Suppressor macrophage treated with lipopolysaccharide for 1 hour (primary cell): ENCODE measurements at places on chromosomes 11 and 22.

GRCh38 chr11:116072601-116073410, 568.6 kb upstream of the CADM1 start:
- DNase-seq, result peak; percentile 19

GRCh38 chr11:119685111-119685746, 43.8 kb downstream of the NECTIN1 start:
- no peak for DNase-seq

DNA sequence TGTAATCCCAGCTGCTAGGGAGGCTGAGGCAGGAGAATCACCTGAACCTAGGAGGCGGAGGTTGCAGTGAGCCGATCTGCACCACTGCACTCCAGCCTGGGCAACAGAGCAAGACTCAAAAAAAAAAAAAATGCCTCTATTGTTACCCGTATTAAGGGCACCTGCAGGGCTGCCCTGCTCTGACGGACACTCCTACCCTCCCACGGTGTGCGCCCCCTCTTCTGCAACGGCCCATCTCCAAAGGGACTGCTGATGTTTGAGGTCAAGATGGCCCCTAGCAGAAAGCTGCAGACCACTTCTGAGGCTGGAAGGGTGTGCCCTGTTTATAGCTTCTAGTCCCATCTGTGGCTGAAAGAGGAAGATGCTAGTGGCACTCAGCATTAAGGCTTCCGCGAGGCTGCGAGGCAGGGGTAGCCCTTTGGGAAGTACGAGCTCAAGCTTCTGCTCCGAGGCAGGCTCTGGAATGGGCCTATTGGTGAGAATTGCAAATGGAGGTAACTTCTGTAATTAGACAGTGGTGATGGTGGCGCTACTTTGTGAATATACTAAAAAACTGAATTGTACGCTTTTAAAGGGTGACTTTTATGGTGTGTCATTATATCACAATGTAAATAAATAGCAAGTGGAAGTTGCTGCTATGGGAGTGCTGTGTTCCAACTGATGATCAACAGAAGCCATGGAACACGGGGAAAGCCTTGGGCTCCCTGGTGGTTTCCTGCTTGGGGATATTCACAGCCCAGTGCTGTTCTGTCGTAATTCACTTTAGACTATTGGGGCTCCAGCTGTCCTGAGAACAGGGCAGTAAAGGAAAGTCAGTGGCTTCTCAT, 24.3 kb downstream of the ARFGAP2 start:
- DNase-seq, result no peak

DNA sequence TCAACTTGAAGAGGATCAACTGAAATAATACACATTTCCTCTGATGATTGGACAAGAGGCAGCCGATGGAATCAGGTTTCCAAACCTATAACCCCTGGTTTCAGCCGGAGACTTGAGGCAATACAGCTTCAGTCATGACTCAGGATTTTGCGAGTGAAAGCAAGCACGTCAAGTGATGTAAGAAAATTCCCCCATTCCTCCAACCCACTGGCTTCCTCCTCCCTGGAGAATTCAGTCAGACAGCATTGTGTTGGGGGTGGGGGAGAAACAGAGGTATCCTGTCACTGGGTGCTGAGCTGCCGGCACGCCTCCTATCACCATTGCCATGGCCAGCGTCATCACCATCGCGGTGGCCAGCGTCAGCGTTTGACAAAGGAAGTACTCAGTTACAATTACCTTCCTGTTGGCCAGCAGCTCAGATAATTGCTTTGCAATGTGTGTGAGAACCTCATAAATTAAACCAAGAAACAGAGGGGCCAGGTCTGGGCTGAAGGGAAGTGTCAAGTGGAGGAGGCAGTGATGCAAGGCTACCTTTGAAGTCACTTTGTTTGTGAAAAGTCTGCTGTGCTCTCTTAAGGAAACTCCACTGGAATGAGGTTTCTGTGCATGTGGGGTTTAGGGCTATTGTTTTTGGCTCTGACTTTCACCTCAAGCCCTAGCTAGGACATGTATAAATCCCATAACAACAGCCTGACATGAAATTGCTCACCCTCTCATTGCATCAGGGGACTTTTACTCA, 50.2 kb downstream of the LIF start:
- peak; percentile 99 for DNase-seq

- DNase-seq, result no peak
Measured at GRCh38 chr22:50730941-50731661, 6.9 kb upstream of the ACR start.

DNA sequence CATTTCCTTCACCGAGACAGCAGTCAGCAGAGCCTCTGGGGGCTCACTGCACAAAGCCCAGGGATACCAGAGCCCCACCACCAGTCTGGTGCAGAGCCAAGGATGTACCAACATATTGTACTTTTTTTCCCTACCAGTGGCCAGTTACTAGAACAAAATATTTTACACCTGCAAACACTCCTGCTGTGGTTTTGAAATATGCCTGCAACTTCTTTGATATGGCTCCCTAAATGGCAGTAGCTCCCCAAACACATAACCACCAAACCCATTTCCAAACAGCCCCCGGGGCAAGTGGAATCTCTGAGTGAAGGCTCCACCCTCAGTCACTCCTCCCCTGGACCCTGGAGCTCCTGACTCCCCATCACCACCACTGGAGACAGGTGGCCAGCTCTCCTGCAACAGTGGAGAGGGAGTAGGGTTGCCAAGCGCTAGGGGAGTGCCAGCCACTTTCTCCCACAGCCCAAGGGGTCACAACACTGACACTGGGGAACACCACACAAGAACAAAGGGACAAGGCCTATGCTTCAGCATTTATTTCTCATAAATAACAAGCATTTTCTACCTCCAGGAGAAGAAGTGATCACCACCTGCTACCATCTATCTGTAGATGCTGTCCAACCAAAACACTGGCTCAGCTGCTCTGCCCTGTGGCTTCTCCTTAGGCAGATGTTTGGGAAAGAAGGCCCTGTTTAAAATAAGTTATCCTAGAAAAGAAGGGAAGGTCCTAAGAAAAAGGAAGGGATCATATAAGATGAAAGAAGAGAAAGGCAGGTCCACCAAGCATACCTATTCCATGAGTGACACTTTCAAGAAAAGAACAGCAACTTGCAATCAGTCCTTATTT, 15.1 kb downstream of the DGCR2 start:
- no peak for DNase-seq

GRCh38 chr11:72368339-72368738, 66.0 kb downstream of the CLPB start:
- no peak for DNase-seq

DNA sequence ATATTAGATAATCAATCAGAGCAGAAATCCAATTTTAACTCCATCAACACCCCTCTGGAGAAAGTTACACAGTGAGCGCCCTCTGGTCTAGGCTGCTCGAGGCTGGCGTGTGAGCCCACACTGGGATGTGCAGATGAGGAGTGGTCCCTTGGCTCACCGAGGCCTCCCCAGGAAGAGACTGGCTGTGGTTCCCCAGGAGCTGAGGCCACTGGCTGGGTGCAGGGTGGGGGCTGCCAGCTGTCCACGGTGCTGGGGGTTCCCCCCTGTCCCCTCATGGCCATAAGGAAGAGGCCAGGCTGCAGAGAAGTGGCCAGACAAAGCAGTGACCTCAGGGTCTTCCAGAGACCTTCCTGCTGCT, 750.7 kb downstream of the BRD1 start:
- no peak for DNase-seq

DNA sequence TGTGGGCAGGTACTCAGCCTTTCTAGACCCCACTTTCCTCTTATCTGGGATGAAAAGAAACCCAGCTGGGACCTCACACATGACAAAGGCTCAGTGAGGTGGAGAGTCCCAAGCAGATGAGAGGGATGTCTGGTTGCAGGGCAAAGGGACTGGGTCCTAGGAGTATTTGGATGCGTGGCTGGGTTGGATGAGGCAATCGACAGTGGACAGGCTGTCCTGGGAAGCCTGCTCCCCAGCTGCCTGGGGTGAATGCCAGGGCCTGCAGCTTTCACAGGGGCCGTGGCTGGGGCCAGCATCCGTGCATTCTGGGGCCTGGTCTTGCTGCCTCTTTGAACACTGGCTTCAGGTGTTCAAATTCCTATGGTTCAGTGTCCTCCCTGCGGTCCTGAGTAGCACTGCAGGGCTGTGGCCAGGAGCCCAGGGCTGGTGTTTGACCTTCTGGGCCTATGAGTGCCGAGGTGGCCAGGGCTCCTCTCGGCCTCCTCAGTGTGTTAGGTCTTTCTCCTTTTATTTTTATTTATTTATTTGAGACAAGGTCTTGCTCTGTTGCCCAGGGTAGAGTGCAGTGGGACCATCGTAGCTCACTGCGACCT, 65.3 kb downstream of the MCM5 start:
- DNase-seq, result no peak

GRCh38 chr11:2590965-2591754, 108.6 kb downstream of the KCNQ1OT1 start:
- DNase-seq, result no peak

GRCh38 chr11:105611572-105612441, 1.9 kb downstream of the GRIA4 start:
- no peak for DNase-seq

- no peak for DNase-seq
Measured at GRCh38 chr11:125270711-125271110, 106.2 kb downstream of the PKNOX2 start.

- DNase-seq, result no peak
Measured at GRCh38 chr22:44931077-44931540, 78.7 kb downstream of the PHF21B start.

GRCh38 chr11:45651841-45652749, 13.3 kb downstream of the CHST1 start:
- no peak for DNase-seq

DNA sequence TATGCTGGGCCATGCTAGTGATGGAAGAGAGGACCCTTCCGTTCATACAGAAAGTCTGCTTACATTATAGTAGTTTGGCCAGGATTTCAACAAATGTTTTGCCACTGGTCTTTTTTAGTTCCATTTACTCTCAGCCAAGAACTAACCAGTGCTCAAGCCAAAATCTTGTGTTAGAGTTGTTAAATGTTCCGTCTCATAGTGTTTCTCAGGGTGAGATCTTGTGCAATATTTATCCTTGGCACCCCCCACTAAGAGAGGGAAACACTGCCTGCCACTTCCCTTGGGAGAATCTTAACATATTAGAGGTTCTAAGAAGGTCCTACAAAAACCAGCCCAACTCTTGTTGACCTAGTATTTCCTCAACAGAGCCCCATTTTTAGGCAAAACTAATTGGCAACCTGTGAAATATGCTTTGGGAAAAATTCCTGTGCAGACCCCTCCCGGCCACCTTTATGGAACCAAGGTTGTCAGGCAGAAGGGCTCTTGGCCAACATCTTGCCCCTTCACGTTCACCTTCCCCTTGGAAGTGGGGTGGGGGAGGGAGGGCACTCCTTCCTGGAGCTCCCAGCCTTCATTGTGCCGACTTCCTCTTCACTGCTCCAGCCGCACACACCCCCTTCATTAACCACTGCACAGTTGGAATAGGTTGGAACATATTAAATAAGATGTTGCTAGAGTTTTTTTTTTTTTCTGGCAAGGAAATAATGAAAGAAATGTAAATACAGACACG, 173.2 kb upstream of the SORL1-AS1 start:
- no peak for DNase-seq

- peak; percentile 26 for DNase-seq
Measured at GRCh38 chr11:44351006-44351660, 41.2 kb upstream of the ALX4 start.

DNA sequence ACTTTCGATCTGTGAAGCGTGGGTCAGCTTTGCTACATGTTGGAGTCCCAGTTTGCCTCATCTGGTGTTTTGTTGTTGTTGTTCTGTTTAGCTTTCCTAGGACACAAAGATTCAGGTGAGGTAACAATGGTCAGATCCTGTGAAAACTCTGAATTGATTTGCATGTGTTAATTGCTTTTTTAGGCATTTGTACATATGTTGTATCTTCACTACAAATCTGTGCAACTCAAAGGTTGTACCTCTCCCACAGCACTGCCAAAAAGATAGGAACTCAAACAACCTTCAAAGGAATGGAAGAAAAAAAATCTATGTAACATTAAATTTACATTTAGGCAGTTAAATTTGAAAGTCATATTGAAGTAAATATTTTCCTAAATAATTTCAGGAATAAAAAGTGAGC, 518.5 kb upstream of the TENM4 start:
- no peak for DNase-seq

DNA sequence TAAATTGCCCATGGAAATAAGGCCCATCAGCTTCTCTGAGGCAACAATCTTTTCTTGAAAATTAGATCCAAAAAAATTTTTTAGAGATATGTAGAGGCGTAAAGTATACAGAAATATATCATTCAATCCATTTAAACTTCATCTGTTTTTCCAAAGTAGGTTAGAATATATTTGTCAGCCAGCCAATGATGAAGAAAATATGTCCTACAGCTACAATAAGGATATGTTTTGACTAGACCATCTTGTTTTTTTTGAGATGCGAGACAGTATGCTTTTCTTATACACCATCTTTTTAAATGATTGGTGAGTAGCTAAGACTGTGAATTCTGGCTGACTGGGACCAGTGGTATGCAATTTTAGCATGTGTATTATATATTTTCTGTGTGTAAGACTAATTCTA, 630.4 kb upstream of the CNTN5 start:
- no peak for DNase-seq

GRCh38 chr11:22603933-22604332, 21.7 kb downstream of the FANCF start:
- no peak for DNase-seq

DNA sequence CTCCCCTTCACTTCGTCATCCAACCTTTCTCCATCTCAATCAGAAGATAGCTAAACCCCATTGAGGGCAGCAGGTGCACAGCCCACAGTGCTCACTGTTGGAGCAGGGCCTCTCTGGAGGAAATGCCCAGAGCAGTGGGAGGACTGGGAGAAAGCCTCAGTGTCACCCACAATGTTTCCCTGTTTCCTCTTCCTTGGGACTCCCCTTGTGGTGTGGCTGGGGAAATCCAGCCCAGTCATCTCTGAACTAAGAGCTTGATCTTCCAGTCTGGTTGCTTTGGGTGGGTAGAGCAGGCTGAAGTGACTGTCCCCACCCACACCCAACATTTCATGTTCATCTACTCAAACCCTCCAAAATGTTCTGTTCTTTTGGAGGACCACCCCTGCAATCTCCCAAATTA, 29.8 kb upstream of the EED start:
- DNase-seq, result peak; percentile 99

- DNase-seq, result no peak
Measured at GRCh38 chr11:43119275-43119970, 192.4 kb upstream of the API5 start.

DNA sequence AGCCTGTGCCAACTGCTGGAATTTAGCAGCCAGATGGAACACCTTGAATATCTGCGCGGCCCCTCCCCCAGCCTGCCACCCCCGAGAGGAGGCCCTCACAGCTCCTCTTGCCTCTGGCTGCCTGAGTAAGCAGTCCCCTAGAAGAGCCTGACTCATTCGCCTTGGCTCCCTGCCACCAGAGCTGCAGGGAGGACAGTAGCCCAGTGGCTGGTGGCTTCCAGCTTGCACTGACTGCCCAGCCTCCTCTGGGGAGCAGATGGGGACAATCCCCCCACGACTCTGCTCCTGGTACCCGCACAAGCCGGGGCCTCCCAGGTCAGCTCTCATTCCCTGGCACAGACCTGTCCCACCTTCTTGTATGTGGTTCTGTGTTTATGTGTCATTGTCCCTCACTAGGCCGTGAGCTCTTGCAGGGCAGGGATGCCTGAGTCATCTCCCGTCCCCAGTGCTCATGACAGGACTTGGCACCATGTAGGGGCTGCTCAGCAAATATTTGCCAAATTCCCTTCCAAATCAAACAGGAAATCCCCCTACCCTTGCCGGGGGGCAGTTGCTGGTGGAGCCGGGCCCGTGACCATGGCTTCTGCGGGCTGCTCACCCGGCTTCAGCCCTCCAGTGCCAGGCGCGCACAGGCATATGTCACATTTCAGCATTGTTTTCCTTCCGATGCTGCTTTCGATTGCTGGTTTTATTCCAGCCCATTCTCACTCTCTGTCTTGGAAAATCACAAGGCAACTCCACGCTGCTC, 43.6 kb downstream of the CACNG2 start:
- DNase-seq, result peak; percentile 92

GRCh38 chr22:19576460-19577421, 52.5 kb upstream of the CLDN5 start:
- DNase-seq, result peak; percentile 78
